Stimulated activated CD8-positive, alpha-beta memory T cell treated with anti-CD3 and anti-CD28 coated beads, Interleukin-15, amount 100 ng/mL, for 48 hours (primary cell): ENCODE measurements at places on chromosomes 3 and 15.

DNA sequence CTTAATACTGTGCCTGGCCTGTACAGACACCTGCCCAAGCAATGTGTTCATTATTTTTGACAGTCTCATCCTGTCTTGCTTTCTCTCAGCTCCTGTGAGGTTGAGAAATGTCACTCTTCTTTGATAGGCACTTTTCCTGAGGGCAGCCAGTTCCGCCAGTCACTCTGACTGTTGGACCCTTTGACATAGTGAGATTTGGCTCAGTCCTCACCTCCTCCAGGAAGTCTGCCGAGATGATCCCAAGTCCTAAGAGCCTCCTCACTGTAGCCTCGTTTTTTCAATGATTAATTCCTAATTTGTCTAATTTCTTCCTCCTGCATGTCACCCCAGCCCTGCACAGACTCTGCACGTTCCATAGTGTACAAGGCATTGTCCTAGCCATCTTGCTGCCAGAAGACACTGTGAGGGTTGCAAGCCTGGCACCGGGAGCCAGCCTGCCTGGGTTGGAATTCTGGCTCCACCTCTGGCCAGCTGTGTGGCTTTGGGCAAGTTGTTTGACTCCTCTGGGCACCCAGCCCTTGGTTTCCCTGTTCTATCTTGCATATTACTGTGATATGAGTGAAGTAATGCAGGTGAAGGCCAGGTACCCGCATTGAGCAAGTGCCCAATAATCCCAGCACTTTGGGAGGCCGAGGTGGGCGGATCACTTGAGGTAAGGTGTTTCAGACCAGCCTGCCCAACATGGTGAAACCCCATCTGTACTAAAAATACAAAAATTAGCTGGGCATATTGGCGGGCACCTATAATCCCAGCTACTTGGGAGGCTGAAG is 24.3 kb downstream of the RPLP1 start:
- DNase-seq, result no peak

GRCh38 chr15:91947683-91948608 is 94.4 kb downstream of the SLCO3A1 start:
- DNase-seq, result no peak

DNA sequence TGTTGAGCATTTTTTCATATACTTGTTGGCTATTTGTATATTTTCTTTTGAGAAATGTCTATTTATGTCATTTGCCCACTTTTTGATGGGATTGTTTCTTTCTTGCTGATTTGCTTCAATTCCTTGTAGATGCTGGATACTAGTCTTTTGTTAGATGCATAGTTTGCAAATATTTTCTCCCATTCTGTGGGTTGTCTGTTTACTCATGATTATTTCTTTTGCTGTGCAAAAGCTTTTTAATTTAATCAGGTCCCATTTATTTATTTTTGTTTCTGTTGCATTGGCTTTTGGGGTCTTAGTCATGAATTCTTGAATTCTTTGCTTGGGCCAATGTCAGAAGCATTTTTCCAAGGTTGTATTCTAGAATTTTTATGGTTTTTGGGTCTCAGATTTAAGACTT is 251.7 kb downstream of the WNT5A start:
- DNase-seq, result no peak

- no peak for DNase-seq
Observed at GRCh38 chr3:182608832-182609231, 184.5 kb upstream of the ATP11B start.

GRCh38 chr3:57943525-57944495 is 64.4 kb upstream of the FLNB start:
- no peak for DNase-seq

- no peak for DNase-seq
Observed at GRCh38 chr3:157807280-157807679, 298.9 kb downstream of the SHOX2 start.

DNA sequence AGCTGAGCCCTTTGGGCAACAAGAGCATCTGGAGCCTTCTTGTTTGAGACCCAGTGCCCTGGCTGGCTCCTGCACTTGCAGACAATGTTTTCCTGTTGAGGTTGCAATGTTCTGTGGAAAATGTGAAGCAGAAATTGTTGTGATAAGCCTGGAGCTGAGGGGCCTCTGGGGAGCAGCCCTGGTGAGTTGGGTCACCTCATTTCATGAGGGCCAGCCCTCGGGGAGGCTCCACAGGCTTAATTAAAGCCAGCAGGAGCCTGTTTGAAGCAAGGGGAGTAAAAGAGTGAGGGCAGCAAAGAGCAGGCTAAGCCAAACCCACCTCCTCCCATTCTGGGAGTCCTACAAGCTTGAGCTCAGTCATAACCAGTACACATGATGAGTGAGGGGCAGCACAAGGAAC is 154.3 kb downstream of the ALDH1A2 start:
- DNase-seq, result no peak

DNA sequence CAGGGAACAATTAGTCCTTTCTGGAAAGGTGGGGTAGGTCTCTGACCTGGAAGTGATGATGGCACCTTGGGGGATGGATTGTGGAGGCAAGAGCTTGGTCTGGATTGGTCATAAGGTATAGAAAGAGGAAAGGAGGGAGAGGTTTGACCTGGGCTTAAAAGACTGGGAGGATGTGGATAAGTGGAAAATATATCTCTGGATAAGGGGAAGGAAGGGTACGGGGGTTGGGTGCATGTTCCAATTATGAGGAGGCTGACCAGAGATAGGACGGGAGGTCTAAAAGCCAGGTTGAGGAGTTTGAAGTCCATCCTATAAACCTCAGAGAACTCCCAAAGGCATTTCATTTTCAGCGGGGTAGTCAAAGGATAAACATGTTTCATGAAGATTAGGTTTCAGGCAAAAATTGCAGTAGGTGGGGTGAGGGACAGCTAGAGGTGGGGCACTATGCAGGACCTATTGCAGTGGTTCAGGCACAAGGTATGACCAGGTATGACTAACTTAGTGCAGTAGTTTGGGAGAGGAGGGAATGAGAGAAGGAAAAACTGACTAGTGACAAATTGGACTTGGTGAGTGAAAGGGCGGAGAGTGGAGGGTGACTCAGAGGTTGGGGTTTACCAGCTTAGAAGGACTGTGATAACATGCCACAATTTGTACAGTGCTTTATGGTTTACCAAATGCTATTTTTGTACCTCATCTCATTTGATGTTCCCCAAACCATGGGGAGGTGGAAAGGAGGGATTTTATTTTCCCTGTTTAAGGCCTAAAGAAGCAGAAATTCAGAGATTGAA is 10.7 kb downstream of the PDE8A start:
- DNase-seq, result peak; percentile 46

GRCh38 chr15:59140422-59141226 is 35.7 kb downstream of the CCNB2 start:
- no peak for DNase-seq

DNA sequence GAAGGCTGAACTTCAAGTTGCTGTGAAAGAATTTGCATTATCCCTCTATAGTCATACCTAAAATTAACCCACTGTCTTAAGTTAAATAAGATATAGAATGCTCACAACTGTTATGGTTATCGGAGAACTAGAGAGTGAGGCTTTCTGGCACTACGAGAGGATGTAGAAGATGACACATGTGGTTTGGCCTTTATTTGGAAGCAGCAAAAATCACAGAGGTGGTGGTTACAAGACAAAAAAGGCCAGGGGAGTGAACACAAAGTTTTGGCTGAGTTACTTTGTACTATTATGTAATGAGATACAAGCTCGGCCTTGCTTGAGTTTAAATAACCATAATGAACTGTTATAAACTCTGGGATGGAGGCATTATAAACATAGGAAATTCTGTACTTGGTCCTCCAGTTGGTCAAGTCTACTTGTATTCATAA is 78.3 kb upstream of the ICE2 start:
- no peak for DNase-seq

- no peak for DNase-seq
Observed at GRCh38 chr15:83710452-83710851, 56.5 kb downstream of the ADAMTSL3 start.

- no peak for DNase-seq
Observed at GRCh38 chr15:66565141-66565641, 607 bp downstream of the LCTL start.

DNA sequence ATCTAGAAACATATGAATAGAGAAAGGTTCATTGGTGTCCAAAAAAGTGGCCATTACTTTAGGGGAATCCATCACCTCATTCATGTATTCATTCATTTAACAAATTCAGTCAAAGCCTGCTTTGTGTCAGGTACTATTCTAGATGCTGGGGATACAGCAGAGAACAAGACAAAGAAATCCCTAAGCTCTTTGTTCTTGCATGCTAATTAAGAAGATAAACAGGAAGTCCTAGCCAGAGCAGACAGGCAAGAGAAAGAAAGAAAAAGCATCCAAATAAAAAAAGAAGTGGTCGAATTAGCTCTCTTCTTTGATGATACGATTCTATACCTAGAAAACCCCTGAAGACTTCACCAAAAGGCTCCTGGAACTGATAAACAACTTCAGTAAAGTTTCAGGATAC is 12.4 kb upstream of the ZMAT3 start:
- no peak for DNase-seq

DNA sequence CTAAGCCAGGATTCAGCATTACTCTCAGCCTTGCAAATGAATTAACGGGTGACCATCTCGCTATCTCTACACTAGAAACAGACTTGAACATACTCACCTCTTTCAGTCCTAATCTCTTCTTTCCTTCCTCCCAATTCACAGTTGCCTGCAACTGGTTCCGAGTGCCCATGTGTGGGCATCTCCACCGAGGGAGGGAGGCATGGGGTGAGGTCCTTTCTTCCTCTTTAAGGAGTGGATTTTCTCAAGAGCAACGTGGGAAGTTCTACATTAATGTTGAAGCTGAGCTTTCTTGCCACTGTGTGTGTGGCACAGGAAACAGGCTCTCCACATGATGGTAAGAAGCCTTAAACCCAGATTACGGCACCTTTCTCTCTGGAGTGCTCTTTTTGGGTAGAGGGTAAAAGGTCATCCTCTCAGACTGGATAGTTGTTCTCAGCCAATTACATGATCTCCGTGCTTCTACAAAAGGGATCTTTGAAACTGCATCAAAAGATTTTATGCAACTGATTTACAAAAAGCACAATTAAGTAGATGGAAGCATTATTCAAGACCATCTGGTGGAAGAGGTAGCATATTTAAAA is 286.8 kb upstream of the NR2F2 start:
- no peak for DNase-seq

DNA sequence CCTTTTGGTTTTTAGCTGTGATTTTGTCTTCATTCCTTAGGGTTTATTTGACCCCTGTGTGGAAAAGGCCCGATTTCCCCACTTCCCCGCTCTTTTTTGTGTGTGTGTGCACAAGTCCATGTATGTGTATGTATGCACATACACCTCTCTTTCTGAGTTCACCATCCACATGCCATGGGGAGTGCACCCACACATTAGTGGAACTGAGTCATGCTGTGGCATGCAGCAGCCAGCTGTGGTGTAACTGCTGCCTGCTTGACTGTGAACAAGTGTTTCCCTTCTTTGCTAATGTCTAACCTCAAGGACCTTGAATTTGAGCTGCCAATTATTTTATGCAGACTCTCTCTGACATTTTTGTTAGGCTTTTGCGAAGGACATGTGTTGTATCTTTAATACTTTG is 434.9 kb upstream of the TPM1 start:
- DNase-seq, result no peak
